Body of pancreas (tissue), 4 donors: ENCODE measurements at places on chromosomes 2 and 18.

DNA sequence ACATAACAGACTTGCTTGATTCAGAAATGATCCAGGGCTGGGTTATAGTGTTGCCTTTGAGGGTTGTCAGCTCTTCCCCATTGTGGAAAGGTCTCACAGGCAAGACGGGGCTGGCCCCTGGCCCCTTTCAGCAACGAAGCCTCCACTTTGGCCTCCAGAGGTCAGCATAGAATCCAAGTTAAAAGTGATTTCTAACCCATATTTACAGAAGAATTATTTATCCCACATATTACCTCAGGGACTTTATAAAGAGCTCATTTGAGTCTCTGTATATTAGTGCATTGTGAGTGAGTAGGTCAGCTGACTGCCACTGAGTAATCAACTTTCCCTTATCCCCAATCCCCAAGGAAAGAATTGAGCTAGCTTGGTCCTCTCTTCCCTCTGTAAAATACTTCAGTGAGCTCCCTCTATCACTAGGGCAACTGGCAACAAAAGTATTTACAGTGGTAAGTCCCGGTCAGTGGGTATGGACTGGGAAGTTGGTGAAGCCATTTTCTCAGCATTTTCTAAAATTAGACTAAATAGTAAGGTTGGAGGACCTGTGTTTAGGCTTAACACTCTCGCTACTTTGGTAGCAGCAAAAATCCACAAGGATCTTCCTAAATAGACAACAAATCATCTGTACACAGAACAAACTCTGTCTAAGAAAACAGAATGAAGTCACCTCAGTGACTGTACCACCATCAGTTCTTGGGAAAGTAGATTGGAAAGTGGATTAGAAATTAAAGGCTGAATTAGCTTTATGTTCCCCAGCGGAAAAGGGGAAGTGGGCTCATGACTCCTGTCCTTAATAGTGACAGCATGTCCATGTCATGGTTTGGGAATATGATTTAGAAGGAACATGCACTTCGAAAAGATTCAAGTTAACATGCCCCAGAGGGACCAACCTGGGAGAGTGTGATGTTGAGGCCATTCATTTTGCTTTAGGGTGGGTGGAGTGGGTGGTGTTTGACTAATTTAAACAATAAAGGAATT lies 171.0 kb upstream of the SIX3 start:
- no peak for DNase-seq

DNA sequence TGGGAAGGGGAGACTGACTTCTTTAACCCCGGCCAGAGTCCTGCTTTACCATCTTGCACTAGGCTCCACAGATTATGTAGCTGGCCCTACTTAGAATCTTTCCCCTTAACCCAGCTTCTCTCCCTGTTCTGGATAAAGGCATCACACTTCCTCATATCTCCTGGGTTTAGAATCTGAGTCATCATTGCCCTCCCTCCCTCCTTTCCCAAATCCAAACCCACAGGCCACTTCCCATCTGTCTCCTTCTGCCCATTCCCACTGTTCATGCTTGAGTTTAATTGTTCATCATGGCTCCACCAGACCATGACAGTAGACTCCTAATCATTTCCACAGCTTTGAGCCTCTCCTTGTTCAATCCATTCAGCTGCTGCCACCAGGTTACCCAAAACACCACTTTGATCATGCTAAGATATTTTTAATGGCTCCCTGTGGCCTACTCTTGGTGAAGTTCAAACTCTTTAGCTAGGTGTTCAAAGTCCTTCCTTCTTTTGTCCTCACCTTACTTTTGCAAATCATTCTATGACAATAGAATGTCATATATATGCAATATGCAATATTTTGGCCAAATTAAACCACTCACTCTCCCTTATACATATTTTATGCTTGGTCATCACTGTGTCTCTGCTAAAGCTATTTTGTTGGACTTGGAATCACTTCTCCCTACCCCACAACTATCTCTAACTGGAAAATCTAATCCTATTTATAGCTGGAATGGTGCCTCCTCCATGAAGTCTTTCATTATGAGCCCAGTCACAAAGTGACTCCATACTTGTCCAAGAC lies 5.5 kb downstream of the PDE11A start:
- no peak for DNase-seq

DNA sequence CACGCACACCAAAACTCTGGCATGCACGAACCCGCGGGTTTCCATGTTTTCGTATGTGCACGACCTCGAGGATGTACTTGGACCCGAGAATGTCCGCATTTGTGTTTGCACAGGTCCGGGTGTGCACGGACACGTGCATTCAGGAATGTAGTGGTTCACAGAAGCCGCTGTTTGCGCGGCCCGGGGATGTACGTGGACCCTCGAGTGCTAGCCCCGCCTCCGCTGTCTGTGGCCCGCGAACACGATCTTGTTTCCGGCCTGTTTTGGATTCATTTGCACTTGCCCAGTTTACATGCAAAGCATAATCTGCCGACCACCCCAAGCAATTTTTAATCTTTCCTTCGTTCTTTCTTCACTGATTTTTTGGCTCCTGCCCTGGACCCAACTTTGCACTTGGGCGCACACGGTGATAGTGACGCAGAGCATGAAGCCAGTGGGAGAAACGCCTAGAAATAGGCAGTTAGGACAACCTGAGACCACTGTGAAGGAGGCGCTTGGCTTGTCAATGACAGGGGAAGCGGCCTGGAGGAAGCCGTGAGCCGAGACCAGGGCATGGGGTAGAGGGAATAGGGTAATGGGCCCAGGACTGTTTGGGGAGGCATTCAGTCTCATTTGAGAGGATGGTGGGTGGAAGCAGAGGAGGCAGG lies 45.4 kb upstream of the PTMA start:
- no peak for DNase-seq

DNA sequence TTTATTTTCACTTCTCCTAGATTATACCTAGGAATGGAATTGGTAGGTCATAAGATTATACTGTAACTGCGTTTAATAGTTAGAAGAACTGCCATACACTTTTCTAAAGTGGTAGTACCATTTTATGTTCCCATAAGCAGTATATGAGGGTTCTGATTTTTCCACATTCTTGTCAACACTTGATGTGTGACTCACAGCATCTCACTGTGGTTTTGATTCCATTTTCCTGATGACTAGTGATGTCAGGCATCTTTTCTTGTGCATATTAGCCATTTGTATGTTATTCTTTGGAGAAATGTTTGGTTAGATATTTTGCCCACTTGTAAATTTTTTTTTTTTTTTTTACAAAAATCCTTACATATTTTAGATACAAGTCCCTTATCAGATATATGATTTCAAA lies 2.3 kb downstream of the DCAF17 start:
- no peak for DNase-seq

GRCh38 chr2:191321861-191322662 lies 76.9 kb downstream of the MYO1B start:
- no peak for DNase-seq

DNA sequence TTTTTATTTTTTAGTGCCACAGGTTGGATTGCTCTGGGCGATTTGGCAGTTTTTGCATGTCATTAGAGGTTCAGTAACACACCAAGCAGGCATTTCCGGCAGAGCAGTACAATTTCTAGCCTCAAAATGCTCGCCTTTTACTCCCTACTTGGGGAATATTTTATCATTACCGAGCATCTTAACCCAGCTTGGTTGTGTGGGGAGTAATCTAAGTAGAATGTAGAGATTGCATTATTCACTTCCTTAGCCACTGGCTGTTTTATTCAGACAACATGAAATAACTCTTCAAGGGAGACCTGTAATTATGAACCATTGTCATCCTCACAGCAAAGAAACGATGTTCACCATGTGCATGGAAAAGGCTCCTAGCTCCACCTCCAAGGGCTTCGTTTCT lies 13.1 kb downstream of the GRP start:
- no peak for DNase-seq

DNA sequence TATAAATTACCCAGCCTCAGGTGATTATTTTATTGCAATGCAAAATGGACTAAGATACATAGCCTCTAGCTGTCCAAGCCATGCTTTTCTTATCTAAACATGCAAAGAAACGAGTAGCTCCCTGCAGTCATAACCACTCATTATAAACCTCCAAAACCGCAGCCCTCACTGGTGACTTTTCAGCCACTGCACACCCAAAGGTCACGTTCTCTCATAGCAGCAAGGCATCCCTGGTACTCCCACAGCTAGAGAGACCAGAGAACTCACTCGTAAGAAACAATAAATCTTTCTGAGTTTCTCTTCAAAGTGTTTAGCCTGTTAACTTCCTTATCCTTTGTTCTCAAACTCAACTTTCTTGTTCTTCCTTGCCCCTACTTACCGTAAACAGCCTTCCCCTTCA lies 28.5 kb upstream of the RALBP1 start:
- DNase-seq: no peak

GRCh38 chr2:152674334-152674733 lies 42.9 kb downstream of the PRPF40A start:
- DNase-seq: no peak

GRCh38 chr18:9561759-9562158 lies 52.6 kb downstream of the PPP4R1 start:
- no peak for DNase-seq

- peak; percentile 94 for DNase-seq
Observed at GRCh38 chr2:219002395-219003266, 9.4 kb upstream of the CRYBA2 start.

- DNase-seq: no peak
Observed at GRCh38 chr2:219638948-219639755, 11.7 kb downstream of the SLC4A3 start.

DNA sequence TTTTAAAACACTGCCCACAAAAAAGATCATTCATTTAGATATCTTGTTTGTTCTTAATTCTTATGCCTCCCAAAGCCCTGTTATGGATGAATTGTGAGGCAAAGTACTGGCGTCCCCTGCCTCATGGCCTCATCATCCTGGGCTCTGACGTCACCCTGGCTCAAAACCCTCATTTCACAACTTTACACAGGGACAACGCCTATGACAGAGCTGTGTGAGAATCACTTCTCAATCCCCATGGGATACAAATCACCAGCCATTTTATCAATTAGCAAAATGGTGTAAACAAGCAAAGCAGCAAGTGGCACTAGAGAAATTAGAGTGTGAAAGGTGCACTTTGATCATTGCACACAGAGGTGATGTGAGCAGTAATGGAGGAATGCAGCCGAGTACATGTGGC lies 16.6 kb downstream of the FHOD3 start:
- DNase-seq: no peak

GRCh38 chr2:42192652-42193566 lies 23.8 kb downstream of the EML4 start:
- DNase-seq: no peak

DNA sequence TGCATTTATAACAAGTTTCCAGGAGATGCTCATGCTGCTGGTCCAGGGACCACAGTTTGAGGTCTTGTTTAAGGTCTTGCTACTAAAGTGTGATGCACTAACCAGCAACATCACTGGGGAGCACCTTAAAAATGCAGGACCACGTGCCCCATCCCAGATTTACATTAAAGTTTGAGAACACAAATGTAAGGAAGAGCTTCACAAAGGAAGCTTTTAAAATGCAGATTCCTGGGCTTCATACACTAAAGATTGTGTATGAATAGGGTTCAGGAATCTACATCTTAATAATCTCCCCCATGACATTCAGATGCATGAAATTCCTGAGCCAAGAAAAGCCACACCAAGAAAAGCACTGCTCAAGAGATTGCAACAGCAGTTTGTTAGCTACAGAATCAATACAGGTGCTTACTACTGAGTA lies 235.3 kb upstream of the TANK start:
- DNase-seq: no peak

DNA sequence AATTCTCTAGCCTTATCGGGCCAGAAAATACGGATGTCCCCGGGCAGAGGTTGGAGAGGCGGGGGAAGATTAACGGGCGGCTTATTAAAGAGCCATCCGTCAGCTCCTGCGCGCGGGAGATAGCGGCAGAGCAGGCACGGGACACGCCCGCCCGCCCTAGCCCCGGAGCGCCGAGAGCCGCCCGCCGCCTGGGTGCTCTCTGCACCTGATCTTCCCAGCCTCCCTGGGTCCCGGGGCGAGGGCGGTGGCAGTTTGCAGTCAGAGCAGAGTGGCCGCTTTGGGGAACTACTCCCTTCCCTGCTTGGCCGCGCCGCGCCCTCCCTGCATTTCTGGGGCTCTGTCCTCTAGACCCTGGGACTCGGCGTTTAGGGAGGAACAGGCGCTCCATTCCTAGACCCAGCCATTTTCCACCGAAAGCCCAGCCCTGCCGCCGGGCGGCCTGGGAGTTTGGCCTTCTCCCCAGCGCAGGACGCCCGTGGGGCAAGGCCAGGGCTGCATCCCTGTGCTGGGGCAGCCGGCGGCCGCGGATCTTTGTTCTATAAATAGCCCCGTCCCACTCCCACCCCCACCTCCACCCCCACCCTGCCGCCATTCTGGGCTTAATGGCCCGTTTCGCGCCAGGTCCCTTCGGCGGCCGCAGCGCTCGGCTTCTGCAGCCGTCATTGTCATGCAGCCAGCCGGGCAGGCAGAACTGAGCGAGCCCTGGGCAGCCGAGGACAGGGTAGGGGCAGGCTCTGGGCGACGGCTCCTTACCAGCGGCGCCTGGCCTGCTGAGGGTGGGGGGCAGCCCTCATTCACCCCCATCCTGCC lies 6.6 kb downstream of the GAD1 start:
- DNase-seq: no peak

DNA sequence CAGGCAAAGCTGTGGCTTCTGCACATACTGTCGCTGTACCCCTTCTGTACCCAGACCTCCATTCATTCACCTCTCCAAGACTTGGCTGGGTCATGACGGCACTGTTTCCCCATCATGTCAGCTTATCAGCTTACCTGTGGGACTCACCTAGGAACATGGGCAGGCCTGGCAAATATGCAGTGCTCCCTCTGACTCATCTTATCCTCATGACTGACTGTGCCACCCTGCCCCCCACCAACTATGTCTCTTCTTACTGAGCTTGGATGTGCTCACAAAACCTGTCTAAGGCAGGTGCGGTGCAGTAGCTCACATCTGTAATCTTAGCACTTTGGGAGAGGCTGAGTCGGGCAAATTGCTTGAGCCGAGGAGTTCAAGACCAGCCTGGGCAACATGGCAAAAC lies 152.4 kb downstream of the MGAT5 start:
- peak; percentile 18 for DNase-seq

DNA sequence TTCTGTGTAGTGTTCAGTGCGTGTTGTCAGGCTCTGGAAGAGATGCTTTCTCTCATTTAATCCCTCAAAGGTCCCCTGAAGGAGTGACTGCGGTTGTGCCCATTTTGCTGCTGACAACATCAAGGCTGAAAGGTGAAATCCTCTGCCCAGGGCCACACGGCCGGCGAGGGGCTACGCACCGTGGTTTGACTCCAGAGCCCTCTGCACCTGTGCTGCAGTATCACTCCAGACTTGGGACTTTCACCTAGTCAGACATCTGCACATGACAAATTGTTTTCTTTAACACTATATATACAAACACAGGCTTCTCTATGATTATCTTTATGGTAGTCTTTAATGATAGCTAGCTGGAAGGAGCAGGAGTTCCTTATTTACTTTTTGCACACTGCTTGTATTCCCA lies 90.2 kb downstream of the ARMC9 start:
- no peak for DNase-seq

- no peak for DNase-seq
Observed at GRCh38 chr18:8468921-8469335, 140.3 kb upstream of the RAB12 start.

- no peak for DNase-seq
Observed at GRCh38 chr2:240909216-240909974, 3.3 kb downstream of the CROCC2 start.

GRCh38 chr2:215120401-215120800 lies 18.0 kb downstream of the ABCA12 start:
- DNase-seq: no peak

GRCh38 chr2:134669731-134670669 lies 48.8 kb downstream of the TMEM163 start:
- DNase-seq: peak; percentile 89

- DNase-seq: no peak
Observed at GRCh38 chr2:43000242-43001054, 208.1 kb upstream of the HAAO start.
